ENCODE measurements at places on chromosomes 6 and 20.
A peak's percentile ranks its signal among the peaks of the same experiment; 100 is the strongest.

DNA sequence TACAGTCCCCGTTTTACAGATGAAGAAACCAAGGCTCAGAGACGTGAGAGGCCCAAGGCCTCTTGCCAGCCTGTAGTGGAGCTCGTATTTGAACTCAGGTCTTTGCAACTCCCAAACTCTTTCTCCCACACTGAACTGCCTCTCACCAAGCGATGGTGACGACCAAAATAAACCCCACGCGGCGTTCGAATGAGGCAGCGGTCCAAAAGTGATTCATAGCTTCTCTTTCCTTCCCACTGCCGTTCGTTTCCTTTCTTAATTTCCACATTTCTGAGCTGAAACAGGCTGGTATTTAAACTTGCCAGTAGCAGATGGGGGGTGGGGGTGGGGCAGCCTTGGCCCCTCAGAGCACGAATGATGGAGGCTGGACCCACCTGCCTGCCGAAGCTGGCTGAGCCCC is 252.9 kb upstream of the KCNG1 start:
- DNase-seq: no peak

DNA sequence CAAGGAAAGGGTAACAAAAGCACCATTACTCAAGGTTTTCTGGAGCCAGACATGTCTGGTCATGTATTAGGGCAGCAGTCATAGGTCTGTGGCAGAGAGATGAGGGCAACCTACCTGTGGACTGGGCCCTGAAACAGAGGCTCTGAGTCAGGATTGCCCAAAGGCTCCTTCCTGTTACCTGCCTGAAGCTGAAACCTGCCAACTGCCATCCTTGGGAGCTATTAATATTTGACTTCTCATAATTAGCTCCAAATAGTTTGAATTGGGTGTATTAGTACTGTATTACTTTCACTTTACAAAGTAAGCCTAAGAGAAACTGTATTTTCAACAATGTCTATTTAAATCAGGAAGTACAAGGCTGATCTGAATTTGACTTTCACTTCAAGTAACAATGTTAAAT is 72.0 kb upstream of the TBX18 start:
- DNase-seq: no peak

- DNase-seq: no peak
These were observed 2.9 kb upstream of the TFB1M start for GRCh38 chr6:155317186-155317585.

DNA sequence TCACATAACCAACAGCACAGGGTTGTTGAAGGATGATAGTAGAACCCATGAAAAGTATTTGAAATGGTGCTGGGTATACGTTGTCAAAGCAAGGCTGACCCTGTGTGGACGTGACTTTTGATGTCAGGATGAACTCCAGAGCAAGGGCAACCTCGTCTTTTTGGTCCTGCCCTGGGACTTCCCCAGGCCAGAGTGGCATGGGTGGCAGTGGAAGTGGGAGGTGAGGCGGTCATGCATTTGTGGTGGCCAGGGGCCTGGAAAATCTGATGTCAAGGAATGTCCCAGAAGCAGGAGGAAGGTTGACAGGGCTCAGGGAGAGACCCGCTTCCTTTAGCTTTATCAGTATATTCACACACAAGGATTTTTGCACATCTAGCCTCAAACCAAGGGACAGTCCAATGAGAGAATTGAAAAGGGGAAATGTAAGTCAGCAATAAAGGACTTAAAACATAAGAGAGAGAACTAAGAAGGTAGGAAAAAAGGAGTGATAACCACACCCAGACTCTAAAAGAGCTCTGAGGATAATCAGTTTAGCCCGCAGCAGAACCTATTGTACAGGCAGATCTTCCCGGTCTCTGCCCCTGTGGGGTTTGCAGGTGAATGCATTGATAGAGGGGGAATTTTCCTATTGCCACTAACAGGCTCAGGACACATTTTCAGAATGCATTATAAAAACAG is 98.8 kb upstream of the HDGFL1 start:
- DNase-seq: no peak

- no peak for DNase-seq
These were observed 241.9 kb downstream of the PAX1 start for GRCh38 chr20:21947406-21947805.

GRCh38 chr20:22999756-23000155 is 35.4 kb upstream of the SSTR4 start:
- no peak for DNase-seq

- no peak for DNase-seq
These were observed 1.7 kb downstream of the SRMS start for GRCh38 chr20:63545814-63546213.

- peak; percentile 68 for DNase-seq
These were observed 7.7 kb upstream of the ZKSCAN8 start for GRCh38 chr6:28134015-28134414.

DNA sequence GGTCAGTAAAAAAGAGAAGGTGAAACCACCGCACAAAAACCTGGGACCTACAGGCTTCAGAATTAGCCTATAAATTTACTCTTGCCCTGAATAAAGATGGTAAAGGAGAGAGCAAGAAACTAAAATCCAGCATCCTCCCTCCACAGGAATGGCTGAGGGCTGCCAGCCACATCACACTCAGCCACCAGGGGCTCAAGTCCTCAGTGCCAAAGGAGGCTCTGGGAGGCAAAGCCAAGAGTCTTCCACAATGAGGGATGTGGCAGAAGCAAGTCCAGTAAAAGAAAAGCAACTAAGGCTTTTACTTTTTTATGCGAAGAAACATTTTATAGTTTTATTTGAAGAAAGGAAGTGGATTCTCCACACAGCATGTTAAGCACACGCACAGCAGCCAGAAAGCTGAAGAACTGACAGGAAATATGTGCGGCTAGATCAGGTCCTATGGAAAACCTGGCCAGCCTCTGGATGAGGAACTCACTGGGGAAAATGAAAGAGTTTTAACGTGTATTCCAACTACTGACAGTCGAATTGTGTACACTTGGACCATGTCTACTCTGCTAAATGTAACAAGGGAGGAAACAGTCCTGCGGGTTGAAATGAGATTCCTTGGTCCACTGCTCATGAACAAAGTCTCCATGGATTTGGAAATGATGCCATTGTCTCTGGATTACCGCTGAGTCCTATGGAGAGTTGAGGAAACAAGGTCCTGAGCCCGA is 219.4 kb upstream of the SSTR4 start:
- DNase-seq: no peak

GRCh38 chr6:45000833-45001232 is 327.3 kb upstream of the RUNX2 start:
- DNase-seq: no peak

GRCh38 chr20:20217621-20218020 is 150.3 kb upstream of the INSM1 start:
- no peak for DNase-seq

DNA sequence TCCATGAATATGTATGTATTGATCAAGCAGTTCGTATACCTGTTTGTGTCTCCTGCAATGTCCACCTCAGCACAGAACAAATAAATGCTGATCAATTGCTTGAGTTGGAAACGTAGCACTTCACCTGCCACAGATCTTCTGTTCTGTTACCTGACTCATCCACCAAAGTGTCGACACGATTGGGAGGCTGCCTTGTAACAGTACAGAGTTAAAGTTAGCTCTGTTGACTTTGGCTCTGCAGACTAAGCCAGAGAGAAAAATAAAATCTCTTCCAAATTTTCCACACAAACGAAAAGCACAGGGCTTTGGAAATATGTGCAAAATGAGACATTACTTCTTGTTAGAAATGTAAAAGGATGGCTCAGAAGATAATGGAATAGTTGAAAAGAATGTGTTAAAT is 245.4 kb downstream of the NRN1 start:
- no peak for DNase-seq

GRCh38 chr6:25107218-25107617 is 171.5 kb upstream of the RIPOR2 start:
- no peak for DNase-seq

DNA sequence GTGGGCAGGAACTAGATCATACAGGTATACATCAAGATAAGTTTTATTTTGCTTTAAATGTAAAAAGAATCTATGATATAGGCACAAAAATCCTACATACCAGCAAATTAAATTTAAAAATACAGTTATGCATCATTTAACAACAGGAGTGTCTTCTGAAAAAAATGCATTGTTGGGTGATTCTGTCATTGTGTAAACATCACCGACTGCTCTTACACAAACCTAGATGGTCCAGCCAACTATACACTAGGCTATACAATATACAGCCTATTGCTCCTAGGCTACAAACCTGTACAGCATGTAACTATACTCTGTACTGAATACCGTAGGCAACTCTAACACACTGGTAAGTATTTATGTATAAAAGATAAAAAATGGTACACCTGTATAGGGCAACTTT is 139.4 kb downstream of the RNGTT start:
- DNase-seq: no peak
